Activated T-helper 1 cell treated with anti-CD3 and anti-CD28 coated beads, Interleukin-12 subunit alpha, Interleukin-12 subunit beta, Interleukin-2, Interleukin-4 antibody, amounts not matched to agents 30 ng/mL and 10 ng/mL and 1 ng/mL, durations not matched to agents 14 hours and 24 hours and 36 hours (primary cell): ENCODE measurements at places on chromosomes 16 and 17.

- no peak for DNase-seq
Observed at GRCh38 chr17:58595194-58595792, 80.9 kb upstream of the MTMR4 start.

DNA sequence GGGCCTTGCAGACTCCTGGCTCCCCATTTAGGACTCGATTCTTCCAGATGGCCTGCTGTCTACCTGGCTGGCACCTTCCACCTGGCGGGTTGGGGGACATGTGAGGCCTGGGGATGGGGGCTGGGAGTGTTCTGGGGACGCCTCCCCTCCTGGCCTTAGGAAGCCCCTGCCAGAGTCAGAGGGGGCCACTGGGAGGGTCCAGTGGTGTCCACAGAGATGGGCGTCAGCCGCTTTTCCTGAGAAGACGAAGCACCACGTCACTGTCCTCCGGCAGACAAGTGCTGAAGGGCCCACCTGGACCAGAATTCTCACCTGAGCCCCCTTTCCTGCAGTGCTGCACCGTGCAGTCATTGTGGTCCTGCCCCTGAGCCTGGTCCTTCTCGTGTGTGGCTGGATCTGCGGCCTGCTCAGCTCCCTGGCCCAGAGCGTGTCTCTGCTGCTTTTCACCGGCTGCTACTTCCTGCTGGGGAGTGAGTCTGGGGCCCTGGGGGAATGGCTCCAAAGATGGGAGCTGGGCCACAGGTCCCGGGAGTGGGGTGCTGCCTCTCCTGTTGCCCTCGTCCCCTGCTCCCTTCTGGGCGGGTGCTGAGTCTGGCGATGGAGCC, 2.9 kb downstream of the TMEM235 start:
- no peak for DNase-seq

- no peak for DNase-seq
Observed at GRCh38 chr16:1916640-1916990, 1.6 kb downstream of the HS3ST6 start.

GRCh38 chr17:44353672-44354331, 8.7 kb downstream of the GRN start:
- DNase-seq: peak; percentile 13

DNA sequence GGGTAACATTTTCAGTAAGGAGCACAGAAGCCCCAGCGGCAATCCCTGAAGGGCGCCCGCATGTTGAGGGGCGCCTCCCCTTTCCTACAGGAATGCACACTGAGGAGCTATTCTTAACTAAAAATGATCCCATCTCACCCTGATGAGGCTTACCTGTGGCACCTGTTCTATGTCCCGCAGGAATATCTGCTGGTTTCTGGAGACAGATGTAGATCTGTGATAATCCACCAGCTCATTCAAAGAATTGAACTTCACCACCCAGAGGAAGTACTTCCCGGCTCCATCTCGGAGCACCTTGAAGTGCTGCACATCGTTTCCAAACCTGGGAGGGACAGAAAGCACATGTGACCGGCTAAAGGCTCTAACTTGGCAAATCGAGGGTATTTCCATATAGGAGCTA, 32.3 kb upstream of the SLC25A19 start:
- DNase-seq: no peak

- no peak for DNase-seq
Observed at GRCh38 chr16:69839798-69840409, 77.8 kb downstream of the WWP2 start.

DNA sequence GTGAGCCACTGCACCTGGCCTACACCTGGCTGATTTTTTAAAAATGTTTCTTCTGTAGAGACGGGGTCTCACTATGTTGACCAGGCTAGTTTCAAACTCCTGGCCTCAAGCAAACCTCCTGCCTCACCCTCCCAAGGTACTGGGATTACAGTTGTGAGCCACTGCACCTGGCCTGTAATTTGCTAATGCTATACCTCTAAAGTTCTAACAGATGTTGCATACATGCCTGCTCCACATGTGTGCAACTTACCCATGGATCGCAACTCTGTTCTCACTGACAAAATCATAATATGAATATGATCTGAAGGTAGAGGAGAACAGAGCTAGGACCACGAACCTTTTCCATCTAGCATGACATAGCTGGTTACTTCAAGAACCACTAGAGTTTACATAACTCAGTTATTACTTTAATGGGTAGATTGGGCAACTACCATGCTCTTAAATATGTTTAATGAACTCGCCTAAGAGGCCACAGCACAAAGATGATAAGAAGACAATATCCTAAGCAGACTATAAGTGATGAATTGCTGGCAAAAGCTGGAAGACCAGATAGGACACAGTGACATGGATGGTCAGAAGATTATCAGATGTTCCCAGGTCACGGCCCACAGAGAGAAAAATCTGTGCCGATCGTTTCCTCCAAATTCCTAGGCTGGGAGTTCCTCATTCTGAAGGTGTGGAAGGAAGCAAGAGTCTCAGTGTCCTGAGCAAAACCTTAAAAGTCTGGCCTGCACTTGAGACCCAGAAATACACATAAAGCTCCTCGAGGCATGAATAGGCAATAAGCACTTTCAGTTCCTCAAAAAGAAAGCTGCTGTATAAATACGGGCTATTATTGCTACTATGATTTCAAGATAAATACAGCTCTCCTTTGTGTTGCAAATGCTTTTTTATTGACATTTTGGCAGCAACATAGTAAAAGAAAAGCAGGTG, 53.6 kb upstream of the ICAM2 start:
- no peak for DNase-seq

DNA sequence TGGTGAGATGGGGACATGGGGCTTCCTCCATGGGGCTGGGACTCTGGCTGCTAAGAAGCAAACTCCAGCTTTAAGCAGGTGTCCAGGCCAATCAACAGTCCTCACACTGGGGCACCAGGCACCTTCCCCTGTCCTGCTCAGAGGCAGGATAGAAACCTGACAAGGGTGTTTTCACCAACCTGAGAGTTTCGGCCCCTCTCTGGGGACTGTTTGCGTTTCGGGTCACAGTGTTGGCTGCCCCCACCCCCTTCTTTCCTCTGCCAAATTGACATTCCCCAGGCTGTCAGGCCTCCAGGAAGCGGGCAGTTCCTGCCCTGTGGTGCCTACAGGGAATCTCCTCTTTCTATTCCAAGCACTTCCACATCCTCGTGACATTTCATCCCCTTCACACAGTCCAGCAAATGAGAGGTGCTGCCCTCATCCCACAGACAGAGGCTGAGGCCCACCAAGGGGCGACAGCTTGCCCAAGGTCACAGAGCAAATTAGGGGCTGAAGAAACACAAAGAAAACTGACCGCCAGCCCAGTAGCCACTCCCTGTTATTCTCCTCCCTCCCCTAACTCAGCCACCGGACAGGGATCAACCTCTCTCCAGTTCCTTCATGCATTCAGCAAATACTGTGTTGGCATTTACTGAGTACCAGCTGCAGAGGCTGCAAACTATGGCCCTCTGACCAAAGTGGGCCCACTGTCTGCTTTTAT, 38.0 kb downstream of the MMP15 start:
- no peak for DNase-seq

DNA sequence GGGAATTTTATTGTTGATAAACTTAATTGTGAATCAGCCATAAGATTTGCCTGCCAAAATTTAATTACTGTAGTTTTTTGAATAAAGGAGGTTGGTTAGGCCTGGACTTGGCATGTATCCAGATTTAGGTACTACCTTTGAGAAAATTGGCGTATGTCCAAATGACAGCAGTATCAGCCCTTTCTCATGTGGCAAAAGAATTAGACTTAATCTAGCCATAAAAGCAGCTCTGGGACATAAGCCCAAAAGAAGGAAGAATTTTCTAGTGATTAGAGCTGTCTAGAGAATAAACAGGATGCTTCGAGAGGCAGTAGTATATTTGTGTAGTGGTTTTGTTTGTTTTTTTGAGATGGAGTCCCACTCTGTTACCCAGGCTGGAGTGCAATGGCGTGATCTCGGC, 27.7 kb downstream of the PPM1E start:
- DNase-seq: no peak

DNA sequence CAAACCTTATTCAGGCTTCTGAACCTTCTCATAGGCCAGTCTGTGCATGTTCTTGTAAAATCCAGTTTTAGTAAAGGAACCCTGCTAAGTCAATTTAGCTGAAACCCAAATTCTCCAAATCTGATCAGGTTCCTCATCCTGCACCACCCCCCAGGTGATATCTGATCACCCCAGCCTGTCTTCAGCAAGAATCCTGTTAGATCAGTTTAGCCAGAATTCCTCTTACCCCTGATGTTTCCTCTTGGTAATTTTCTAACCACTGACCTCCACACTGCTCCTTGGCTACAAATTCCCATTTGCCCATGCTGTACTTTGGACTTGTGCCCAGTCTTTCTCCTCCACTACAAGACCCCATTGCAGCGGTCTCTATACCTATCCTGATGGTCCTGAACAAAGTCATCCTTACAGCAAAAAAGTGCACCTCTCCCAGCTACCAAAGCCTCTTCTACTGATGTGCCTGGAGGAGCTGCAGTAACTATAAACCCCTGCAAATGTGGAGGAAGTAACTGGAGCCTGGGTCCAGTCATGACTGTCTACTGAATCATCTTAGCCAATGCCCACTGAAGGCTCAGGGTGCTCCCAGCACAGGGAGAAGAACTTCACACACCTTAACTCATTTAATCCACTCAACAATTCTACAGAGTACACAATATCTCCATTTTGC, 23.8 kb downstream of the TEX14 start:
- no peak for DNase-seq

DNA sequence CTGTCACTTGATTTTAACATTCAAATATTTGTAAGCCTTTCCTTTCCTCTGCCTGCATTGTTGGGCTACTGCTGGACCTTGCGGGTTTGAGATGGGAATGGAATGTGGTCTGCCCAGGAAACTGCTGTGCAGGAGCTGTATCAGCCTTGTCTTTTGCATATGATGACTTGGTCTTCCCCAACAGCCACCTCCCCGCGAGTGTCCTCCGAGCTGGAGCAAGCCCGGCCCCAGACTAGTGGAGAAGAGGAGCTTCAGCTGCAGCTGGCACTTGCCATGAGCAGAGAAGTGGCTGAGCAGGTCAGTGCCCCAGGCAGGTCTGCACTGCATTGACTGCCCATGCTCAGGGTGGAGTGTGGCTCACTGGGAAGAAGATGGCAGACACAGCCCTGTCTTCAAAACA, 52.8 kb downstream of the B9D1 start:
- no peak for DNase-seq

GRCh38 chr16:50731130-50731988, 10.5 kb upstream of the CYLD start:
- no peak for DNase-seq

GRCh38 chr16:87822108-87822970, 47.0 kb downstream of the SLC7A5 start:
- DNase-seq: no peak

GRCh38 chr16:51302042-51302441, 151.0 kb upstream of the SALL1 start:
- no peak for DNase-seq

GRCh38 chr17:18141210-18141803, 32.8 kb downstream of the MYO15A start:
- peak; percentile 11 for DNase-seq

DNA sequence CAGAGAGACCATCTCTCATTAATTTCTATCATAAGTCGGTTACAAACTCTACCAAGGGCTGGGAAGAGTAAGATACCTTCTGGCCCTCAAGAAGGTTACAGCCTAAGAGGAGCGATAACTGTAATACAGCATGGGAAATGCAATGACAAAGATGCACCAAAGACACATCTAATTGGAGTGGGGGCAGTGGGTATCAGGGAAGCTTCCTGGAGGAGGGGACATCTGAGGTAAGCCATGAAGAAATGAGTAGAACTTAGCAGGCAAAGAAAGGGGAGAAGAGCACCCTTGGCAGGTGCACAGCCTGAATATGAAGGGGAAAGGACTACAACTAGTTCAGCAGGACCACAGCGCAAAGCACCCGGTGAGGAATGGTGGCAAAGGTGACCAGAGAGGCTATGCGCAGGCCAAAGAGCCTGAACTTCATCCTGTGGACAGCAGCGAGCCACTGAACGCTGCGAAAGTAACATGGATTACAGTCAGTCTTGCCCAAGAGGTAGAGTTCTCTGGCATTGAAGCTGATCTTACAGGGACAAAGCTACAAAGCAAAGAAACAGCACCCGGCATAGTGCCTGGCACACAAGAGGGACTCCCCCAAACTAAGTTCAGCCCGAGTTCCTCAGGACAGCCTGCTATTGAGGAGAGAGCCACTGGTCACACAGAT, 2.8 kb downstream of the TBC1D10B start:
- DNase-seq: no peak

GRCh38 chr17:66627985-66628384, 206.9 kb upstream of the CACNG5 start:
- no peak for DNase-seq

DNA sequence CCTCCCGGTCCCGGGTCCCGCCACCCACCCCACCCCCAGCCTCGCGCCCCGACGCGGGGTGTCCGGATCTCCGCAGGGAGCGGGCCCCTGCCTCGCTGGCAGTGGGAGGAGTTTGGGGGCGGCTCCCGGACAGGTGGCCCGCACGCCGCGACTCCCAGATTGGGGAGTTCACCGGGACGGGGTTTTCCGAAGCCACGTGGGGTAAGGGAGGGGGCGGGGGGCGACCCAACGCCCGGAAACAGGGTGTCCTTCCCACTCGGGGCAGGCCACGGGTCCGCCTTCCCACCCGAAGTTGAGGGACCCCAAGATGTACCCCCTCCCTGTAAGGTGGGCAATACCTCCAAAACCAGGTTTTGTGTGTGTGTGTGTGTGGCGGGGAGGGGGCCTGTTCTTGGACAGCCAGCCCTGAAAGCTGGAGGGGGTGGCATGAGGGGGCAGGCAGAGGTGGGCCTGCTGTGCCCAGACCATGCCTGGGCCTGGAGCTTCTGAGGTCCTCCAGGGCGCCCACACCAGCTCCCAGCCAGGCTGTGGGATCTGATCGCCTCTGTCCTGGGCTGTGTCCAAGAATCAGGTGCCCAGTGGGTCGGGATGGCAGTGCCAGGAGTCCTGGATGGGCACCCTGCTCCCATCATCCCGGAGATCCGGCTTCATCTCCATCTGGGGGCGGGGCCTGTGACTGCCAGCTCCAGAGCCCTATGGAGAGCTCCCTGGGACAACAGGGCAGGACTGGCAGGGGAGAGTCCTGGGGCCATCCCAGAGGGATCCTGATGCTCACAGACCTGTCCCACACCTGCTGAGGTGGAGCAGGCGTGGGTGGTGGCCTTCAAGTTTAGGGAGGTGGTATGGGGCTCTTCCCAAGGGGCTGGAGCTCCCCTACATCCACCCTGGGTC, 767 bp downstream of the SYNGR2 start:
- DNase-seq: peak; percentile 40

GRCh38 chr17:73251871-73252270, 9.8 kb downstream of the CPSF4L start:
- no peak for DNase-seq

DNA sequence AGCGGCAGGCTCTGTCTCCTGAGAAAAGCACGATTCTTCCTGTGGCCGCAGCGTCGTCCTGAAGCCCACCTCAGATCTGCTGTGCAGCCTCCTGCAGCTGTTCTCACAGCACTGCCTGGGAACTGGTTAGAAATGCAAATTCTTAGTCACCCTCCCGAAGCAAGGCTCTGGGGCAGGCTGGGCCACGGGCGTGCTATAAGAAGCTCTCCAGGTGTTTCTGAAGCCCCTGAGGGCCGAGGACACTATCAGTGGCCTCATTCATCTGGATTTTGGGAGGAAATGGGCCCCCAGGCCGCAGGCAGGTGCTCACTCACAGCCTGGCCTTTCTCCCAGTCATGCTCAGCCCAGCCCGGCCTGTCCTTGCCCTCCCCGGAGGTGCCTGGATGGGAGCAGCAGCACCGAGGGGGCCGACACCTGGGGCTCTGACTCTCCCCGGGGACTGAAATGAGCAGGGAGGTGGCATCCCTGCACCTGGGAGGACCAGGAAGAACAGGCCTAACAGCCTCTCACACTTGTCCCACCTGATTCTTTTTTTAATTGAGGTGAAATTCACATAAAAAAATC, 10.4 kb upstream of the NLRC3 start:
- DNase-seq: no peak

- no peak for DNase-seq
Observed at GRCh38 chr17:47934856-47935255, 6.5 kb upstream of the PNPO start.
